ENCODE measurements at places on chromosomes 12 and 14. TPM values are rescaled to one million over a fixed set of nuclear protein-coding genes. Genes with fewer than 3 reads are reported as not detected.

The PPP1R1A gene
- 0.61 TPM for total RNA-seq

The DCP1B gene
- 13.8 TPM for total RNA-seq

DNA sequence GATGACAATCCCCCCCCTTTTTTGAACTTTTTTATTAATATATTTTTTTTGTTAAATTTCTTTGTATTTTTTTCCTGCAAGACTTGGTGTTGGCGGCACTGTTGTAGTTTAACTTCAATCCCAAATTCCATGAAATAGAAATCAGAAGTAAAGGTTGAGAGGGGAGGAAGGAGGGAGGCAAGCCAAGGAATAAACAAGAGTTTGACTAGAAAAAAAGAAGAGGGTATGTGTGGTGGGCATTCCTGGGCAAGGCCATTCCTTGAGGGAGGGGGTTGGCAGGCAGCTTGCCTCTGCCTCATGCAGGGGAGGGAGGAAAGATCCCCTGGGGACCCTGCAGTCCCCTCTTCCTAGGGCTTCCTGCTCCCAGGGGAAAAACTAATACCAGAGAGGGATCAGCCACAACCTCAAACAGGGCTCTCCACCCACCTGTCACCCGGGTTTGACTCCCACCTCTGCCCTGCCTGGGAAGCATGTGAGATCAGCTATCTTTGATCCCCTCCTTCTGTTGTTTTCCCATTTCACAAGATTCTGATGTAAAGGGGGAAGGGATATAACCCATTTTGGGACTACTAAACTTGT, 519 bp upstream of the AP1G2 start:
- no peak for DNase-seq

- no peak for DNase-seq
Observed at GRCh38 chr12:116045150-116045549, 232.3 kb downstream of the MED13L start.

DNA sequence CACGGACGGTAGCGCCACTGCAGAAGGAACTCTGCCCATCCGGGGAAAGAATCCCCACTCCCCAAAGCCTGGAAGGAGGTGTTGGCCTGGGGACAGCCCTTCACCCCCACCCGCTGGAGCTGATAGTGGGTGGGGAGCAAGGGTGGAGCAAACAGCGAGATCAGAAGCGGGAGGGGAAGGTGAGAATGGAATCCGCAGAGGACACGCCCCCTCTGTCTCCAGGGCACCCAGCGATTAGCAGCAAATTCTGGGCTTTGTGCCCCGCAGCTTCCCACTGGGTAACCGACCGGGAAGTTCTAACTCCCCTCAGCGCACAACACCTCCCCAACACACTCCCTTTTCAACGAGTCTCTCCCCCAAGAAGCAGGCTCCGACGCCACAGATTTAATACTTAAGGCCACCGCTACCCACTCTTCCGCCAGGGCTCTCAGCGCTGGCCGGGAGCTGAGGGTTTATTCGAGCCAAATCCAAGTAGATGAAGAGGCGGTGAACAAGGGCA, 1.4 kb downstream of the SLC25A29 start:
- no peak for DNase-seq

GRCh38 chr12:26555139-26555538, 277.9 kb downstream of the ITPR2 start:
- no peak for DNase-seq

DNA sequence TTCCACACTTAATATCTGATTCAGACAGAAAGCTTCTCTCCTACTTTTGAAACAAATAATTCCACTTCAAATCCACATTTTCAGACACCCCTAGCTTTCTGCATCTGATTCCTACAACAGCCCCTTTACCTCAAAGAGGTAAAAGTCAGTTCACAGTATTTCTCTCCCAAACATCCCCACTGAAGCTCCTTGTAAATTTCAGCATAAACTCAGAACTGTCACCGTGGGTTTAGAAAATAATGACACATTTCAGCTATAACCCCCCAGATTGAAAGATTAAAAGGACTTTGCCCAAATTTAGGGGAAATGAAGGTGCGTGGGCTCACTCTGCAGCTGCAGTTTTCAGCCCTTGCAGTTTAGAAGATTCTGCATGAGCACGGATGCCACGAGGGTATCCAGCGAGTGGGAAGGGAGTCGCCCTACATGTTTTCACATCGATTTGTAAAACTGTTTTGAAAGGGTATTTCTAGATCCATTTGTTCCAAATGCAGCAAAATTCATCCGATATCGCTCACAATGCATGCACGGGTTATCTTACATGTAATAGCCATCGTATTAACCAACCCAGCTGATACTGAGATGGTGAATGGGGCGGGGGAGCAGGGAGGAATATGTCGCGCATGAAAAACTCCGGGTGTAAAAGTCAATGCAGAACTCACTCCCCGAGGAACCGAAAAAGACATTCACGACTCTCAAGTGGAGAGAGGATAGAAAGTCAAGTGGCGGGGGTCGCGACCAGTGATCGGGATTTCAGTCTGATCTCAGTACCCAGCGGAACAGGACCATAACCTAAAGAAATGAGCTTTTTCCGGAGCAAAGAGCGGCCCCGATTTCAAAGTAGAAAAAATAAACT, 5.0 kb upstream of the CCND2 start:
- no peak for DNase-seq

GRCh38 chr14:56059054-56059453, 59.2 kb upstream of the PELI2 start:
- DNase-seq = no peak

- DNase-seq = no peak
Observed at GRCh38 chr12:89932954-89933353, 224.3 kb upstream of the ATP2B1 start.

- no peak for DNase-seq
Observed at GRCh38 chr12:50690925-50691324, 73.0 kb upstream of the ATF1 start.

- no peak for DNase-seq
Observed at GRCh38 chr14:90539996-90540395, 143.2 kb downstream of the CALM1 start.

Data from HCT116 (cell line).